GM03348 (cell line): ENCODE measurements at places on chromosomes 12 and 14.

DNA sequence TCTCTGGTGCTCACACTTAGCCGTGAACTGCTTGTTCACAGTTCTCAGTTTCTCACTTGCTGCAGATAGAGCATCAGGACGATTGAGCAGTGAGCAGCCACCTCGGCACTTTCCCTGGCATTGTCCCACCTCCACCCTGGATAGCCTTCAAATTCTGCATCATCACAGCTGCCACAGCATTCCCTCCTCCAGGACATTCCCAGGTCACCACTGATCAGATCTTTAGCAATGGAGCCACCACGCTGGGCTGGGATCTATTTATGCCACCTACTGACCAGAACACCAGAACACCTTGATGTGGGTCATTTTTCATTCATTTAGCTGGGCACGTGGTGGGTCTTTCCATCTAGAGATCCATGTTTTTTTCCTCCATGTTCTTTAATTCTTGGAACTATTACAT is 23.6 kb downstream of the ACADS start:
- DNase-seq: no peak

- no peak for DNase-seq
These were observed 57.2 kb downstream of the ATF7IP start for GRCh38 chr12:14422516-14423230.

- DNase-seq: no peak
These were observed 1.6 kb downstream of the ALDH2 start for GRCh38 chr12:111768159-111768895.

- no peak for DNase-seq
These were observed 220.5 kb downstream of the SLC6A15 start for GRCh38 chr12:84692071-84692470.

- no peak for DNase-seq
These were observed 277.7 kb downstream of the VRK1 start for GRCh38 chr14:97074856-97075255.

DNA sequence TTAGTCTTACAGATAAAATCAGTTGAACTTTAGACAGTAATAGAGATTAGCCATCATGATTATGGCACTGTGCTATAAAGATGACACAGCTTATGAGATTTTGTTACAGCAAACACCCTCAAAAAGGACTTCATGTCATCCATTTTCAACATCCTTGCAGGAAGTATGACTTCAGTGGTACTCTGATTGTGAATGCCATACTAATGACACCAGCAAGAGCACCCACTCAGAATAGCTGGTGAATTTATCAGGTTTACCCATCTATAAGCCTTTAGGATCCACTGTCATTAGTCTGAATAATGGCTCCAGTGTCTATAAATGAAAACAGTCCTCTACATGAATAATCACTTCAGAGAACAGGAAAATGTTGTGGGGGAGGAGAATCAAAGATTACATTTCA is 615.2 kb downstream of the RPS29 start:
- DNase-seq: no peak

GRCh38 chr12:6076776-6077691 is 47.4 kb downstream of the VWF start:
- DNase-seq: no peak

DNA sequence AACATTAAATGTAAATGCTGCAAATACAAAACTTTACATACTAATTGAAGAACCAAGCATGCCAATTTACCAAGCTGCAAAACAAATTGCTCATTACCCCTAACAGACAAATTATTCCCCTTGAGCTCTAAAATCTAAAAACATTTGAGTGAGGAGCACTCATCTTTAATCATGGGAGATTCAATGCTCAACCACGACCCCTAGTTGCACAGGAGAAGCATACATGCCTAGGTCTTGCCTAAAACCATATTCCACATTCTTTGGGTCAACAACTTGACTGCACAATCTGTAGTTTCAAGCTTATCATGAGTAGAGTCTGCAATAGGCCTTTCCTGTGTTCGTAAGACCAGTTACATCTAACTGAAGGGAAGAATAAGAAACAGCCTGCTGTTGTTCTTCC is 69.7 kb downstream of the MGAT4C start:
- no peak for DNase-seq

DNA sequence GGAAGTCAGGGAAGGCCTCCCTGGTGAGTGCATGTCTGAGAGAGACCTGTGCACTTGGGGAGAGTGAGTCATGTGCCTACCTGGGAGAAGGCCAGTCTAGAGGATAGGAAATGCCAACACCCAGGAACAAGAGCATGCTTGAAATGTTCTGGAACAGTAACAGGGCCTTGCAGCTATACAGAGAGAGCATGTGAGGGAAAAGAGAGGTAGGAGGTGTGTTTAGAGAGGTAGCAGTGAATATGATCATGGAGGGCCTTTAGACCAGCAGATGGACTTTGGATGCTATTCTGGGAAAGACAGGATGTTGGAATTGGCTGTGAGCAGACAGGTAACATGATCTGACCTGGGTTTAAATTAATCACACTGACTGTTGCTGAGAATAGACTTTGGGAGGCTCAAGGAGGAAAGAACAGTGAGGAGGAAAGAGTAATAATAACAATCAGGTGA is 1143.6 kb downstream of the FLRT2 start:
- DNase-seq: no peak

DNA sequence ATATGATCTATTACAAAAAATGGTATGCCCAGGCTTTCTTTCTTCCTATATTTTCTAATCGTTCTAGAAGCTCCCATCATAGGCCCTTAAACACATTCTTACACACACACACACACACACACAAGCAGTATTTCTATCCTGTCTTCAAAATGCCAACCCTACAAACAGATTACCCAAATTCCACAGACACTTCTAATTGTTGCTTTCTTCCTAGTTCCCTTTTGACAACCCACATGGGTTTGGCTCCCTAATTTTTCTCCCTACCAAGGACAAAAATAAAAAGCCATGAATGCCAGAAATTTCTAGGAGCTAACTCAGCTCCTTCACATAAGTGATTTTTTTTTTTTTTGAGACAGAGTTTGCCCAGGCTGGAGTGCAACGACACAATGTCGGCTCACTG is 60.3 kb upstream of the NTF3 start:
- DNase-seq: no peak

- peak; percentile 61 for DNase-seq
These were observed 478.2 kb downstream of the DIO2 start for GRCh38 chr14:79732911-79733655.

DNA sequence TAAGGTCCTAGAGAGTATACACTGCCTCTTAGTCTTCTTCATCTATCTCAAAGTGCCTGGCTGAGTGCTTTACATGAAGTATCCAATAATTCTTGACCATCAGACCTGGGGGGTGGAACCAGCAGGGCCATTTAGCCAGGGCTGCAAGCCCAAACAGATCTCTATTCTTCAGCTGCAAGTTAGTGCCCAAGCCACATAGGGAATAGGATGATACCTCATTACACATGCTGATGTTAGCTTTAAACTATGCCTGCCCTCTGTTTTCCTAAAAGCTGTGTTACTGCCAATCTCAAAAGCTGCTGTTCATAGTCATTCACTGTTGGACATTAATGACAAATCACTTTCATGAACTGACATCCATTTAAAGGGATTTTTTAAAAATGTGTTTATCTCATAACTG is 16.7 kb upstream of the IFNG start:
- DNase-seq: no peak

DNA sequence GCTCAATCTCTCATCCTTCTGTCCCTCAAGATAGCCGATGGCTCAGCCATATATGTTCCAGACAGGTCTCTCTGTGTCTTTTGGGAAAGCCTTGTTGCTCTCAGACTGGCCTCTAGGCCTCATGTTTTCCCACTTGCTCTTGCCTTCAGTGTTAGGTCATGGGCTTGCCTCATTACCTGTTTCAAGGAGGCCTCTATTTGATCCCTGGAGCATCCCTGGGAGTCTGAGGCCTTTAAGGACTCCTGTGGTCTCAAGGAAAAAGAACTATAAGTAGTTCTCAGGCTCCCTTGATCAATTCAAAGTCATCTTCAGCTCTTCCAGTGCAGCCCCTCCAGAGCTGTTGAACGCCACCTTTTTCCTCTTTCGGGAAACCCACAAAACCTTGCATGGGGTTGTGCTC is 47.9 kb downstream of the NTF3 start:
- no peak for DNase-seq

- DNase-seq: no peak
These were observed 15.0 kb downstream of the ACACB start for GRCh38 chr12:109131154-109132050.

GRCh38 chr12:82930301-82930700 is 243.6 kb downstream of the TMTC2 start:
- DNase-seq: no peak

DNA sequence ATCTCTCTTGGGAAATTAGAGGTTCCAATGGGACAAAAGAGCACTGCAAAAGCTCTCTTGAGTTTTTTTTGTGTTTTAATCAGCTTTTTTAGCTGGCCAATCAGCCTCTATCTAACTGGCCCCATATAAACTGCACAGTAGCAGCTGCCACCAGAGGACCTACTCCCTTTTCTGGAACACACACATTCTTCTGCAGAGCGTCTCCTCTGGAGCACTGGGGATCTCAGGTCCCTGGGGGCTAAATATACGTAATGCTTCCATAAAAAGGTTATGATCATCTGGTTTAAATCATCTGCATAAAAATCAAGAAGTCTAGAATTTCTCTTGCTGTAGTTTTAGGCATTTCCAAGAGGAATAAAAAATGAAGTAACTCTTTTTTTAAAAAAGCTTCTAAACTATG is 32.3 kb downstream of the TSPAN8 start:
- DNase-seq: no peak

GRCh38 chr14:93037351-93037750 is 78.4 kb downstream of the ITPK1 start:
- no peak for DNase-seq

DNA sequence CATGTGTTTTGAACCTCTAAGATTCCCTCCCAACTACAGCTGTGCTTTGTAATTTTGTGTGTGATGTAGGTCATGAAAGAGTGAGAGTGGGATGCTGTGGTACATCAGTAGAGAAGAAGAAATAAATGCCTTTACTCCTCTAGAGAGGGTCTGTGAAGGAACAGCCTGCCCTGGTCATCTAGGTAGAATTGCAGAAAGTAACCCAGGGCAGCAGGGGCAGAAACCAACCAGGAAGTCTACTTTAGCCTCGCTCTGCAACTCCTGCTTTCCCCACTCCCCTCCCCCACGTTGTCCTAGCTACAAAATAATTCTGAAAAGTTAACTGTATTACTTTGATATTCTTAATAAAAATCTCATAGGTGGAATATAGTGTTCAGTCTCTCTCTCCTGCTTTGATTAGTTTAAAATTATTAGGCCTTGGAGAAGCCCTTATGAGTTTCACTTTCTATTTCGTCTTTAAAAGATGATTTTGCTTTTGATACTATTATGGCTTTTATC is 7.5 kb downstream of the TBK1 start:
- DNase-seq: no peak

- DNase-seq: no peak
These were observed 53.0 kb downstream of the TBC1D30 start for GRCh38 chr12:64877363-64878004.

DNA sequence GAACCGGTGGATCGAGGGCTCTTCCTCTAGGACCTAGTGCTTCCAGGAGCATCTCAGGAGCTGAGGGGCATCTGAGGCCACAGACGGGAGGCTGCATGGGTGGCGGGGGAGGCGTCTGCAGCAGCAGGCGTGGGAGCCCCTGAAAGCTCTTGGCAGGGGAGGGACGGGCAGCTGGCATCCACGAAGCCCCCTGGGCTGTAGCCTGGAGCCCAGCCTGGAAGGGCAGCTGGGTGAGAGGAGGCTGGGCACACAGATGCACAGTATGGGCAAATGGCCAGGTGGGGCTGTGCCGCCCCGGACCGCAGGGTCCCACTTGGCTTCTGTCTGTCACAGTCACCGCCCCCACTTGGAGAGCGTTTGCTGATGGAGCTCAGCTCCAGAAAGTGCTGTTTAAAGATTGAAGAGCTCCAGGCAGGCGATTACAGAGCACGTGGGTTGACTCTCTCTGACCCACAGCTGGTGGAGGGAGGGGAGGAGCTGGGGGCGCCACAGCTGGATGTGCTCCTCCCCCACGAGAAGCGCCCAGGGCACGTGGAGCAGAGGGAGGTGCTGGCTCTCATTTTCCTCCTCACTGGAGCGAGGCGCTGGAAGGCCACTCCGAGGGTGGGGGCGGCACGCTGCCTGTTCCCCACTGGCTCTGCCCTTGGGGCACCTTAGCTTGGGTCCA is 155.0 kb upstream of the C14orf180 start:
- DNase-seq: peak; percentile 4

GRCh38 chr12:52878507-52879393 is 26.1 kb downstream of the KRT8 start:
- DNase-seq: no peak

DNA sequence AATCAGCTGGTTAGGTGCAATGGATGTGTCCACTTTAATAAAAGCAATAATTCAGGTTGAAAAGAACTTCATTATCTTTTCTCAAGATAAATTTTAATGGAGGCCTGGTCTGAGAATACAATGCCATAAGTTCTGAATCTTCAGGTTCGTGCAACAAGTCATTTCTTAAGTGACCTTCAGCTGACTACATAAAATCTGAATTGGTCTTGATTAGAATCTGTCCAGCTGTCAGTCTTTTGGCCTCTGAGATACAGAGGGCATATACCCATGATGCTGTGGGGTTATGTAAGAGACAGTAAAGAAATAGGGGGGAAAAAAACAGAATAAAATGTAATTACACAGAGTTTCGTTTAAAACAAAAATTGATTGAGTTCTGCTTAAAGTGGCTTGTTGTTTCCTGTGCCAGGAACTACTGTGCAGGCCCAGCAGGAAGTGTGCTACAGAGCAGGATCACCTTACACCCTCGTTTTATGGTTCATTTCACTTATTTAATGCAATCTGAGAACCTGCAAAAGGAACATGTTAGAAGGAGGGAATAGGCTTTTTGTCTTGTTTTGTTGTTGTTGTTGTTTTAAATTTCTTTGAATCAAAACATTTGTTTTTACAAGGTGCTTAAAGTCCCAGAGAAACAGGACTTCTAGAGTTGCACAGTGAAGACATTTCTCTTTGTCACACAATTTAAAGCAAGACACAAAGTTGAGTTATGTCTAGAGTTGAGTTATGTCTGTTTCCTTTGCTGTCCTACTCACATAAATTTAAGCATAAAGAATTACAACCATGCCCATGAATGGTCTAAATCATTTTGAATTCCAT is 64.2 kb downstream of the LGR5 start:
- no peak for DNase-seq

DNA sequence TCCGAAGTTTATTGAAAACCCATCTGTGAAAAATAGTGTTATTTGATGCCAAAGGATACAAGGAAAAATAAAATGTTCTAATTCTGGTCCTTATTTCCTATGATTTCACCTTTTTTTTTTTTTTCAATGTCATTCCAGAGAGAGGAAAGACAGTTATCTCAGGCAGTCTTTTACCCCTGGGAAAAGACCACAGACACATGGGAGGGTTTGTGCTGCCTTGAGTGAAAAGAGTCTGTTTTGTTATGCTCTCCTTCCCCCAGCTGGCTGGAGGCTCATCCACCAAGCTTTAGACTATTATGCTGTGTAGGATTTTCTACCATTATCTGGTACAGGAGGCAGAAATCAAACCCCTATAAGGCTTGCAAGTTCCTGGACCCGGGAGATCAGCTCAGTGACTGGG is 151.8 kb downstream of the CRADD start:
- no peak for DNase-seq

DNA sequence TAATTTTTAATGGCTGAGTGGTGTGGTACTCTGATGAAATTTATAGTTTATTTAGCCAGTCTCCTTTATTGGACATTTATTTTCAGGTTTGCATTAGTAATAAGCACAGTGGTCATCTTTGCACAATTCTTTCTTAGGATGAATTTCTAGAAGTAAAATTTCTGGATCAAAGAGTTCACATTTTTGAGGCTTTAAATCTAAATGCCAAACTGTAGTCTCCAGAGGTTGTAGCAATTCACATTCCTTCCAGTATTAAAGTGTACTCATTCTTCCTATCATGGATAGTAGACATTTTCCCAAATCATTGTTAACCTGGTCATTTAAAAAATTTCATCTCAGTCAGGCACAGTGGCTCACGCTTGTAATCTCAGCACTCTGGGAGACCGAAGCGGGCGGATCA is 24.8 kb downstream of the SLC39A9 start:
- peak; percentile 38 for DNase-seq
